ENCODE measurements at places on chromosomes 1 and 21.

DNA sequence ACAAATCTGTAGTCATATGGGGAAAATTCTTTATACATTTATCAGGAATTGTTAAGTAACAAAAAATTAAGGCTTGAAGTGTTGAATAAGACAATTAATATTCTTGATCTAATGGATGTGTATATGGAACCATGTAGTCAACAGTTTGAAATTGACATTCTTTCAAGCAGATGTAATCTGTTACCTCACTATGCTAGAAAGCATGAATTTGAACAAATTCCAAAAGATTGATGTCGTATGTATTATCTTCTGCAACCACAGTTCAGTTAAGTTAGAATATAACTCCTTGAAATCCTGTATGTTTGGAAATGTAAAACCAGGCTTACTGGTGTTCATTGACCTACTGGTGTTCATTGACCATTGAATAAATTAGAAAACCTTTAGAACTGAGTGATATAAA is 16.1 kb downstream of the CCDC18 start:
- DNase-seq = no peak

DNA sequence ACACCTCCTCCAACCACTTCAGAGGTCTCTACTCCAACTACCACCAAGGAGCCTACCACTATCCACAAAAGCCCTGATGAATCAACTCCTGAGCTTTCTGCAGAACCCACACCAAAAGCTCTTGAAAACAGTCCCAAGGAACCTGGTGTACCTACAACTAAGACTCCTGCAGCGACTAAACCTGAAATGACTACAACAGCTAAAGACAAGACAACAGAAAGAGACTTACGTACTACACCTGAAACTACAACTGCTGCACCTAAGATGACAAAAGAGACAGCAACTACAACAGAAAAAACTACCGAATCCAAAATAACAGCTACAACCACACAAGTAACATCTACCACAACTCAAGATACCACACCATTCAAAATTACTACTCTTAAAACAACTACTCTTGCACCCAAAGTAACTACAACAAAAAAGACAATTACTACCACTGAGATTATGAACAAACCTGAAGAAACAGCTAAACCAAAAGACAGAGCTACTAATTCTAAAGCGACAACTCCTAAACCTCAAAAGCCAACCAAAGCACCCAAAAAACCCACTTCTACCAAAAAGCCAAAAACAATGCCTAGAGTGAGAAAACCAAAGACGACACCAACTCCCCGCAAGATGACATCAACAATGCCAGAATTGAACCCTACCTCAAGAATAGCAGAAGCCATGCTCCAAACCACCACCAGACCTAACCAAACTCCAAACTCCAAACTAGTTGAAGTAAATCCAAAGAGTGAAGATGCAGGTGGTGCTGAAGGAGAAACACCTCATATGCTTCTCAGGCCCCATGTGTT is 66.6 kb downstream of the TPR start:
- DNase-seq = no peak

GRCh38 chr1:197180252-197180878 is 33.9 kb upstream of the ASPM start:
- DNase-seq = no peak

DNA sequence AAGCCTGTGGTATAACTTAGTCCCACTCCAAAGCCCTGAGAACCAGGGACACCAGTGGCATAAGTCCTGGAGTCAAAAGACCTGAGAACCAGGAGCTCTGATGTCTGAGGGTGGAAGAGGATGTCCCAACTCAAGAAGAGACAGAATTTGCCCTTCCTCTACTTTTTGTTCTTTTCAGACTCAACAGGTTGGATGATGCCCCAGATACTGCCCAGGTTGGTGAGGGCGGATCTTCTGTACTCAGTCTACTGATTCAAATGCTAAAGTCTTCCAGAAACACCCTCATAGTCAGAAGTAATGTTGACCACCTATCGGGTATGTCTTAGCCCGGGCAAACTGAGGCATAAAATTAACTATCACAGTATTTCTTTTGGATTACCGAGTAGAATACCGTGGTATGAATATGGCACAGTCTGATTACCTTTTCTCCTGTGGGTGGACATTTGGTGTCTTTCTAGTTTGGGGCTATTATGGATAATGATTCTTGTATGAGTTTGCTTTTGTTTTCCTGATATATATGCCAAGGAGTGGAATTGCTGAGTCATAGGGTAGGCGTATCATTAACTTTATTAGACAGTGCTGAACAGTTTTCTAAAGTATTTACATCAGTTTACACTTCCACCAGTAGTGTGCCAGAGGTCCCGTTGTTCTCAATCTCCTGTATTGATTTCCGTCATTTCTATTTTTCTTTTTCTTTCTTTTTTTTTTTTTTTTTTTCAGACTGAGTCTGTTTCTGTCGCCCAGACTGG is 3.2 kb upstream of the CHAF1B start:
- DNase-seq = no peak

GRCh38 chr1:67705735-67706453 is 20.9 kb downstream of the GADD45A start:
- no peak for DNase-seq

GRCh38 chr1:40032240-40032891 is 8.2 kb upstream of the CAP1 start:
- no peak for DNase-seq

DNA sequence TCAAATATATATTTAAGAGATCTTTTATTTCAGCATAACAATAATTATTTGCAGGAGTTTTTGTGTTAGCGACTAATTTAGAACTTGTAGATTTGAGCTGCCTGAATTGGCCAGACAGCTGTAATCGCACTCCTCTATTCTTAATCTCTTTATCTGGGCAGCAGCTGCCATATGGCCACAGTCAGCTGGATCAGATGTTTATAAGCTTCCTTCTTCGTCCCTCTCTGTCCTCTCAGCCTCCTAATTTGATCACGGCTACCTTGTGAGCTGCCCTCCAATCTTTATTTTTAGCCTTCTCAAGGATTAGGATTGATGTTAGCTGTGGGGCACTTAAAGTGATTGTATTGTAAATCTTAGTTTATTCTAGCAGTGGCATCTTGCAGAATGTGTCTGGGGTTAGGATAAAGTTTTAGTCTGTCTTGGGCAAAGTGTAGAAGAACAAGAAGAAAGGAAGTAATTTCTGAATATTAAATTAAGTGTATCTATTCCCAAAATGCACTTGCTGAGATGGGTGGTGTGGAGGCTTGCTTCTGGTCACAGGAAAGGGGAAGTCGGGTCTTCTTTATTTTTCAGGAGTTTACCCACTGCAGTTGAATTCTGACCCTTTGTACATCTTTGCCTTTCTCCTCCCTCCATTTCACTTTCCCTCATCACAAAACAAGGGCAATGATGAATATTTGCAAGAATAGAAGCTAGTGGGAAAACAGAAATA is 1.1 kb downstream of the ZBTB18 start:
- DNase-seq = no peak

DNA sequence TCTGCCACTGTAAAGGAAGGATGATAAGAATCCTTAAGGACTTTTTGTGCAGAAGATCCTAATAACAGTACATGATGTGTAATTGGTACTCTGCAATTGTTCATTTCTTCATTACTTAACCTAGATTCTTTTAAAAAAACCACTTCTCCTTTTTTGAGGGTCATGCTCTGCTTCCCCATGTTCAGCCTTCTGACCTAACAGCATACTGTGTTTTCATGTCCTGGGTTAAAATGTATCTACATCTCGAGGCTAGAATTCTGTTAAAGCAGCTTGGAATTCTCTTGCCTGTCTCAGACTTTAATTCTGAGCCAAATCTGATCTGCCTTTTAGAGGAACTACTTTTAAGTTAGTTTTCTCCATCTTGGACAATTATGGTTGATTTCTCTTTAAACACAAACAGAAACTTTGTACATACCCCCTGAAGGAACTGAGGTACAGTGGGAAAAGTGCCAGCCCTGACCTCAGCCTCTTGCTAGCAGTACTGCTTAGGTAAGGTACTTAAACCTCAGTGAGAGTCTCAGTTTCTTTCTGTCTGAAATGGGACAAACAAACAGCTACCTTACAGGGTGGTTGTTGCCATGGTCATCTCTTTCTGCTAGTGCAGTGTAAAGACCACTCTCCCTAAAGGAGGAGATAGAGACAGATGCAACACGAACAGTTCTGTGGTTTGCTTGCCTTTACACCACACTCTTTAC is 103.2 kb upstream of the DYNLT5 start:
- DNase-seq = no peak

DNA sequence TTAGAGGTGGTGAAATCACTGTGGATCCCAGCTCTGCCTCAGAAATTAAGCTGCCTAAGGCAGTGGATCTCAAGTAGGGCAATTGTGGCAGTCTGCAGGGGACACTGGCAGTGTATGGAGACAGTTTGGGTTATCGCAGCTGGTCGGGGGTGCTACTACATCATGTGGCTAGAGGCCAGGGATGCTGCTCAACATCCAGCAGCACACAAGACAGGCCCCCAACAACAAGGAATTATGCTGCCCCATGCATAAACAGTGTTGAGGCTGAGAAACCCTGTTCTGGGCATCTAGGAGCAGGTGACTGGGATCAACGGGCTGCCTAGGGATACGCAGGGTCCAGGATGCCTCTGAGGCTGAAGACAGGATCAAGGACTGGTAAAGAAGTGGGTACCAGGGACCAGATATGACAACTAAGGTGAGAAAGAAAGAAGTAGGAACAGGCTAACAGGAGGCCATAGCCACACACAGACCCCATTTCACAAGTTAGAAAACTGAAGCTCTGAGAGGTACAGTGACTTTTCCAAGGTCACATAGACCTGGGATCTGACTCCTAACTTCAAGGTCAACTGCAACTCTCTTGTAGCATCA is 8.7 kb downstream of the BATF3 start:
- no peak for DNase-seq

- DNase-seq = no peak
These were observed 101.7 kb upstream of the BEND5 start for GRCh38 chr1:48878191-48878940.

DNA sequence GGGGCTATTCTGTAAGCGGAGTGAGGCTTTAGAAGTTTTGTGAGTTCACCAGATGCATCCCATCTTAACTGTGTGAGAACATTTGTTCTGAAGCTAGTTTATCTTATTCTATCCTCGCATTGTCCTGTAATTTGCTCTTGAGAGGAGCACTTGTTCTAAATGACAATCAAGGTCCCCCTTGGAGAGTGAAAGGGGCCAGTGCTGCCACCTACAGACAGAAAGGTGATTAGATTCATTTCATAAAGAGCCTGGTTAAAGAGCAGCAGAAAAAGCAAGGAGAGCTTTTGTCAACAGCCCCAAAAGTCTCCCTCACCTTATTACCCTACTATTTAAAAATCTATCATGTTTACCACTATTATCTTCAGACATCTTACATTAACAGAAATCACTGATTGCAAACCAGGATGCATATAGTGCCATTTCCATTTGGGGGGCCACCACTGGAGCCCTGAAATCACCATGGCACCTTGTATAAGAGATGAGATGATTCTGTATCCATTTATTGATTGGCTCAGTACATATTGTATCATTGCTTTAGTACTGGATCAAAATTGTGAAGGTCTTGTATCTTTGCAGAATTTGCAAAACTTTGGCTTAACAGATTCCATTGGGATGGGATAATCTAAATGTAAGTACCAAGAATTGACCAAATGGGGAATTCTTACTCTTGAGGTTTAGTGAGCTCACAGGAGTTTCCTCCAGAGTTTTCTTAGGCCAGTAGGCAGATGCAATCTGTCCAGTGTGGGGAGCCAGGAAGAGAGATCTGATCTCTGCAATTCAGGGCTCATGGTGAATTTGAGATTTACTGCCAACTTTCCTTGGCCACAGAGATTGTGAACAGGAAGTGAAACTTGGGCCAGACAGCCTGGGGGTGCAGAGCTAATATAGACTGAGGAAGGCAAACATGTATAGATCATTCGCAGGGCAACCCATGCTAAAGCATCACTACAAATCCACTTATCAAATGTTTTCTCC is 64.3 kb upstream of the TRABD2B start:
- peak; percentile 3 for DNase-seq

GRCh38 chr1:54109129-54110090 is 43.4 kb downstream of the CDCP2 start:
- no peak for DNase-seq

DNA sequence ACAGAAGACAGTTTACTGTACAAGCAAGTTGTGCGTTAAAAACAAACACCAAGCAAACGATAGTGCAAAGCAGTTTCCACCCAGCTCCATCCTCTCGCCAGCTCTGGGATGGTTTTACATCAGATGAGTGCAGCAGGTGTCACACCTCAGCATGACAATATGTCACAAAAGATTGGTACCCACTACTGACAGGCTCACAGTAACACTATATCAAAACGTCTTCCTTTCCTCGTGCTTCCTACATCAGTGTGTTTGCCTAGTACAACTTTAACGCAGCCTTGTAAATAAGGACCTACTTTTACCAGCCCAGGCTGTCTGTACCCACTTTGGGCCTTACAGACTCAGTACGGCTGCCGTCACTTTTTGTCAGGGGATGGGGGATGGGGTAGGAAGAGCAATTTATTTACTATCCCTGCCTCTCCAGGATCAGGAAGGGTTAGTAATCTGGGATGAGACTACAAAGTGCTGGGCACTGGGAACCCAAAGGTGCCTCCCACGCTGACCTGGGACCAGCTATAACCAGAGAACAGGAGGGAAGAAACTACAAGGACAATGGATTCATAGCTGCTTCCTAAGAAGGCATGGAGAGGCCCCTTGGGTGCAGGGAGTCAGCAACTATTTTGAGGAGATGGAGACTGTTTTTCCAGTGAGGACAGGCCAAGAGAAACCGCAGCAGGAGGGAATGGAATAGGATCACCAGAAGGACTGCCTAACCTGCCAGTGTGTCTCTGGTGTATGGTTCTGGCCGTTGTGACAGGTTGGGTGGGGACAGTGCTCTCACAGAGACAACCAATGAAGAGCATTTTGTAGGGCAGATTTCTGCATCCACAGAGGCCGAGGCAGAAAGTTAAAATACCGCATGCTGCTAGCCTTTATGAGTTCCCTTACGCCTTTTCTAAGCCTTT is 30.2 kb downstream of the RUNX3 start:
- peak; percentile 29 for DNase-seq

GRCh38 chr21:44530903-44531605 is 8.9 kb downstream of the KRTAP10-1 start:
- DNase-seq = peak; percentile 47

DNA sequence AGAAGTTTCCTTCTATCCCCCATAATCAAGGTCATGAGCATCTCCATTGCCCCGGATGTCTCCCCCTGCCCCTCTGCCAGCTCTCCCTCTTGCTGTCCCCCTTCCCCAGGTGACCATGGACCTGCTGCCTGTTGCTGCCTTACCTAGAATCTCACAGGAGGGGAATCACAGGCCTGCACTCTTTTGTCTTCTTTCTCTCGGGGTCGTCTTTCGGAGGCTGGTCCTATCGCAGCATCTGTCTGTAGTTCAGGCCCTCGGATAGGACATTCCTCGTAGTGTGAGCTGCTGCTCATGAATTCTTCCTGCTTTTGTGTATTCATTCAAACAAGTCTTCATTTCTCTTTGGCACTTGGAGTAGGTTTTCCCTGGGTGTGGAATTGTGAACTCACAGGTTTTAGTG is 39.9 kb upstream of the ACTRT2 start:
- DNase-seq = no peak

GRCh38 chr1:103110701-103111100 is 2.4 kb upstream of the COL11A1 start:
- DNase-seq = no peak

Measured in posterior vena cava (tissue), 2 donors.